Stromal cell of bone marrow (primary cell): ENCODE measurements at places on chromosomes 2 and 18.

GRCh38 chr2:100200985-100201384 lies 58.6 kb upstream of the AFF3 start:
- DNase-seq: no peak

DNA sequence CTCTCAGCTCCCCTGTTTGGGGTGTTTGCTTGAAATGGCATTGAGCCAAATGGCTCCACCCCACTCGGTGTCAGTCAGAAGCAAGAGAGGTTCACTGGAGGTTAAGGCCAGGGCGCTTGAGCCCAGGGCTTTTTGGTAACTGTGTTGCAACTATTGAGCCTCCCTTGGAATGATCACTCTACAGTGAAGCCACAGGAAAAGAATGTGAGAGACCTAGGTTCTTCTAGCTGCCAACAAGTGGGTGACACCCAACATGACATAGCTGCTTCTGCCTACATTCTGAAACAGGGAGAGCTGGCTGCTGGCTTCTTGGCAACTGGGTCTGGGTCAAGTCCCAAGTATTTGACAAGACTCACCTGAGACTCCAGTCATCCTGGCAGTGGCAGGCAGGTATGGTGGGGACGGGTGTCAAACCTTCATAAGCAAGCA lies 7.1 kb upstream of the GRHL1 start:
- DNase-seq: no peak

- no peak for DNase-seq
These were observed 212.9 kb upstream of the STON1 start for GRCh38 chr2:48316753-48317750.

DNA sequence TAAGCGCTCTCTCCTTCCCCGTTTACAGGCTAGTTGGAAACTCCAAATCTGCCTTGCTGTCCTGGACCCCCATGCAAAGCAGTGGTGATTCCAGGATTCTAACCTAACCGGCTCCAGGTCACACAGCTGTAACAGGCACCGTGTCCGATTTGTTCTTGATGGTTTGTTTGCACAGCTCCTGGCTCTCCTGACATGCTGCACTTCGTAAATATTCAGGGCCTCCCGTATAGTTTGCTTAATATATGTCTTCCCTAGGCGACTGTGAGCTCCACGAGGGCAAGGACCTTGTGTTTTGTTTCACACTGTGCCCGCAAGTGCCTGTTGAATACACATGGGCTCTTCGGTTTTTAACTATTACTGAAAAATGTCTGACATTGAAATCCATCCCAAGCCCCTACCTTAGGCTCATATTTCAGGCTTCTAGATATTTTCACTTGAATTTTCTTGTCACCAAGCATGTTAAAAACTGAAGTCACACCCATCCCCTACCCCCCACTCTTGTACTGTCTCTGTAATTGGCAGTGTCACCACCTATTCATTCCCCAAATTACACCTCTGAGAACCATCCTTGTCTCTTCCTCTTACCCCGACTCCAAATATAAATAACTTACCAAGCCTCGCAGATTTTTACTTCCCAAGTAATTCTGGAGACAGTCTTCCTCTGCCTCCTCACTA lies 1.0 kb upstream of the PUM2 start:
- DNase-seq: no peak
